ENCODE measurements at places on chromosomes 5 and 9.

GRCh38 chr5:169384661-169385060 lies 83.7 kb upstream of the SLIT3 start:
- DNase-seq = no peak

- no peak for DNase-seq
Measured at GRCh38 chr5:107099506-107099905, 571.2 kb downstream of the EFNA5 start.

DNA sequence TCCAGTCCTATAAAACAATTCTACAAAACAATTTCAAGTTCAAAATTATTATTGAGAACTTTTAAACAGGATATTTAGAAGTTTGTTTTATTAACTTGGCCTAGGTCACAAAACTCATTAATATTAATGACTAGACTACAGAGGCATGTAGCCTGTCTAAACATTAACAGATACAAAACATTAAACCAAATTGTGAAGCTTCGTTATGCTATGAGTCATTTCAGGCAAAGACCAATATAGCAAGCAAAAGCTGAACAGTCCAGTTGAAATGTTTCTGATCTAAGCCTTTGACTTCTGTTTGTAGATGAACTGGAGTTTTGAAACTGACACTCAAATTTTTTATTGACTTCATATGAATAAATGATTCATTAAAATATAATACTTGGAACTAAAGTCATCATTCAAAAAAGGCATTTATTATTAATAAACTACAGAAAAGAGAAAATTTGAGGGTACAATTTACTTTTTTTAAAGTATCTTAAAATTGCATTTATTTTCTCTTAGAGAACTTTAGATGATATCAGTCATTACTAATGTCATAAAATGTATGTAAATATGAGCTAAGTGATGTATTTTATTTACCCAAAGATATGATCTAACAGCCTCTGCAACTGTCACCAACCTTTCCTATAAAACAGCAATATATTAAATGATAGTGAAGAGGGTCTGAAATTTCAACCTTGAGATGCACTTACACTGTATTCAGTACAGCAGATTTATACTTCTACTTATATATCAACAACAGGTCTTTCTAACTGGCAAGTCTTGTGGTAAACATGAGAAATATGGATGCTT lies 188.8 kb downstream of the COMMD10 start:
- DNase-seq = no peak

DNA sequence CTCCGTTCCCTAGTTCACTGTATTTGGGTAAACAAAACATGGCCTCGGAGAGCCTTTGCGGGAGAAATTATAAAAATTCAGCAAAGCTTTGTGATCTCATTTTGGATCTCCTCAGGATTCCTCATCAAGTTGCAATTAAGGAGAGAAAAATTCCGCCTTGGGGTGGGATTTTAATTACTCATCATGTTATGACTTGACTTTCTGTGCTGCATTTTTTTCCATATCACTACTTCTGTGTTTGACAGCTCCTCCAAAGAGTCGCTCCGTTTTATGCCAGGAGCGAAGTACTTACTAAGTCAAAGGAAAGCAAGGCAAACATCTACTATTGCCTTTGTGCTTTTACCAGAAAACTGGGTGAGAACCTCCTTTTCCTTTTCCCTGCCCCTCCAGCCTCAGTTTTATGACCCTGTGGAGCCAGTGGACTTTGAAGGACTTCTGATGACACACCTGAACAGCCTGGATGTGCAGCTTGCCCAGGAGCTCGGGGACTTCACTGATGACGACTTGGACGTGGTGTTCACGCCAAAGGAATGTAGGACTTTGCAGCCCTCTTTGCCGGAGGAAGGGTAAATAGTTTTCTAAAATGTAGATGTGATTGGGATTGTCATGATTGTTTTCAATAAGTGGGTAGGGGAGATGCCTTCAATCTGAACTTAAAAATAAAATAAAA lies 71.5 kb downstream of the DOCK8 start:
- no peak for DNase-seq

- no peak for DNase-seq
Measured at GRCh38 chr5:155631116-155631515, 617.6 kb downstream of the KIF4B start.

DNA sequence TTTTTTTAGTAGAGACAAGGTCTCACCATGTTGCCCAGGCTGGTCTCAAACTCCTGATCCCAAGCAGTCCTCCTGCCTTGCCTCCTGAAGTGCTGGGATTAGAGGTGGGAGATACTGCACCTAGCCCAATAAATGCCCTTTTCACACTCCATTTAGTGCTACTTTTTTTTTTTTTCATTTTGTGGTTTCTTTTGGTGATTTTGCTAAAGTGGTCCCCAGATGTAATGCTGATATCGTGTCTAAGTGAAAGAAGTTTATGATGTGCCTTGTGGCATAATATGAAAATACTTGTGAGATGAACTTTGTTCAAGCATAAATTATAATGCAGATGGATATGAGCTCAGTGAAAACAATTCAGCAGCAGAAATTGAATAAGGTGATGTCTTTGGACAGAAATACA lies 227.4 kb downstream of the ARHGAP26 start:
- no peak for DNase-seq

DNA sequence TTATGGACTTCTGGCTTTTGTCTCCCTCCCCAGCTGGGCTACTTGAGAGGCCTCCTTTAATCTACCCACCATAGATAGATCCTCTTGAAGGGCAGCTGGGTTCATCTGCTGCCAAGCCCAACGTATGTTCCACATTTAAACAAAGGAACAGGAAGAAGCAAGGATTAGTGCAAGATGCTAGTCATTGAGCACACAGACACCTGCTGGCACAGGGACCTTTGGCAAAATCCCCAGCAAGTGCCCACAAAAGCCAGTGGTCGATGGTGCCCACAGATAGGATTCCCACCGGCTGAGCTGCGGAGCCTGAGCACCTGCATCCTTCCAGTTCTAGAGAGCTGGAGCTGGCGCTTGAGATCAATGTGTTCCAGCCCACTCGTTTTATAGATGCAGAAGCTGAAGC lies 57.7 kb upstream of the SHB start:
- no peak for DNase-seq

DNA sequence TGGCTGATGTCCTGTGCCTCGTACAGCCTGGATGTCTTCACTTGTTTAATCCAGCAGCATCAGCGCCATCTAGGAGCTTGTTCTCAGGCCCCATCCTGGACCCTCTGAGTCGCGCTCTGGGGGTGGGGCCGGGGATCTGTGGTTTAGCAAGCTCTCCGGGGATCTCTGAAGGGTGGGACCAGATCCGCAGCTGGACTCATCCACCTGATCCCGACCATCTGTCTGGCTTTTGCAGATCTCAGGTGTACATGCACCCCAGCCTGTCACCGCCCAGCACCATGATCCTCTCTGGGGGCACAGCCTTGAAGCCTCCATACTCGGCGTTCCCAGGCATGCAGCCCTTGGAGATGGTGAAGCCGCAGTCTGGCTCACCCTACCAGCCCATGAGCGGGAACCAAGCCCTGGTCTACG lies 15.1 kb upstream of the POMT1 start:
- DNase-seq = no peak
